ENCODE measurements at places on chromosomes 2 and 18.

- no peak for DNase-seq
Measured at GRCh38 chr2:179691235-179691634, 170.2 kb downstream of the ZNF385B start.

DNA sequence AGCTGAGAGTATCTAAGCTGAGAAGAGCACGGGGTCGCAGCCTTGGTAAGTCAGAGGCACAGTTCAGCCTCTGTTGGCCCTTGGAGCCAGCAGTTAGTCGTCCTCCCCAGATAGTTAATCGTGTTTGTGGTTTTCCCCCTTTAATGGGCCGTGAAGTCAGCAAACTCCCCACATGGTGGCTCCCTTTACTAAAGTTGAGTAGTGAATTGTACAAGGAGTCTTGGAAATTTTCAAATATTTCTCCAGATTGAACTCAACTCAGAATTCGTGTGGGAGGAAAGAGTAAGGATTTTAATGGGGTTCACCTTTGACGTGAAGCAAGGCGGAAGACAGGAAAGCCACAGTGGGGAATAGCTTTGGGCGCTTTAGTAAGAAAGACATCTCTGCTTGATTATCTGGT lies 2.4 kb upstream of the ADCYAP1 start:
- DNase-seq = no peak

- no peak for DNase-seq
Measured at GRCh38 chr2:172021074-172021931, 21.6 kb downstream of the METAP1D start.

DNA sequence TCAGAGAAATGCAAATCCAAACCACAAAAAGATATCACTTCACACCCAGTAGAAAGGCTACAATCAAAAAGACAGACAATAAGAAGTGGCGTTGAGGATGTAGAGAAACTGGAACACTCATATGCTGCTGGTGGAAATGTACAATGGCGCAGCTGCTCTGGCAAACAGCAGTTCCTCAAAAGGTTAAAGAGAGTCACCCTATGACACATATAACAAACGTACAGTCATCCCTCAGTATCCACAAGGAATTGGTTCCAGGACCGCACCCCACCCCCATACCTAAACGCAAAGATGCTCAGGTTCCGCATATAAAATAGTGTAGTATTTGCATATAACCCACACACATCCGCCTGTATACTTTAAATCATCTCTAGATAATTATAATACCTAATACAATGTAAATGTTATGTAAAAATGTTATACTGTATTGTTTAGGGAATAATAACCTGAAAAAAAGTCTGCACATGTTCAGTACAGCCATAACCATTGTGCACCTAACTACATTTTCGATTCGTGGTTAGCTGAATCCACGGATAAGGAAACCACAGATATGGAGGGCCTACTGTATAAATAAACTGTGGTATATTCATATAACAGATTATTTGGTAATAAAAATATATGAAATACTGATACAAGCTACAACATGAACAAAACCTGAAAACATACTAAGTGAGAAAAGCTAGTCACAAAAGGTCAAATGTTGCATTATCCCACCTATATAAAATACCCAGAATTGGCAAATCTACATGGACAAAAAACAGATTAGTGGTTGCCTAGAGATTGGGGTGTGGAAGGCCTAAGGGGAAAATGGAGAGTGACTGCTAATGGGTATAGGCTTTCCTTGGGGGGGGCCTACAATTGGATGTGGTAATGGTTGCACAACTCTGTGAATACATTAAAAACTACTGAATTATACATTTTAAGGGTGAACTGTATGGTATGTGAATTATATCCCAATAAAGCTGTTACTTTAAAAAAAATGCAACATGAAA lies 37.5 kb downstream of the UXS1 start:
- no peak for DNase-seq

DNA sequence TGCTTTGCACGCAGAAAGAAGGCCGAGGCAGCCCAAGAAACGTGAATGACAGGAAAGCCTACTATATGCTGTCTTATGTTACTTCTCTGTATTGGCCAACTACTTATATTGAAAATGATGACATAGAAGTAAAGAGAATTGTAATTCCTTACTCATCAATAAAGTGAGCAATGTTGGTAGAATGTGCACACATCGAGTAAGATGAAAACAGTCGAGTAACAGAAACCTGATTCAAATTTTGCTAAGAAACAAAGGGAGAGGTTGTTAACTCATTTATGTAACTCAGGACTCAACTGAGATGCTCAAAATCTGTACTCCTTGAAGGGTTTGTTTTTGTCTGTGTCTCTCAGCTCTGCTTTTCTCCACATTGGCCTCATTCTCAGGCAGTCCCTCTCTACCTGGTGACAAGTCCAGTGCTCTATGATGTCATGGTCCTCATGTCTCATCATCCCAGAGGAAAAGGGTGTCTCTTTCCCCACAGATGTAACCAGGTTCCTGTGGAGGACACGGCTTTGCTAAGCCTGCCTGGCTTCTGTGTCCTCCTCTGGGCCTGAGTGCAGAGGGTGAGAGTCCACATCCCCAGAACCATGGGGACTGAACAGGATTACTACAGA lies 30.3 kb upstream of the CCDC93 start:
- DNase-seq = no peak

GRCh38 chr2:20615466-20616241 lies 35.2 kb downstream of the HS1BP3 start:
- DNase-seq = no peak

Measured in GOT3 (cell line).